ENCODE measurements at places on chromosomes 2 and 18.

DNA sequence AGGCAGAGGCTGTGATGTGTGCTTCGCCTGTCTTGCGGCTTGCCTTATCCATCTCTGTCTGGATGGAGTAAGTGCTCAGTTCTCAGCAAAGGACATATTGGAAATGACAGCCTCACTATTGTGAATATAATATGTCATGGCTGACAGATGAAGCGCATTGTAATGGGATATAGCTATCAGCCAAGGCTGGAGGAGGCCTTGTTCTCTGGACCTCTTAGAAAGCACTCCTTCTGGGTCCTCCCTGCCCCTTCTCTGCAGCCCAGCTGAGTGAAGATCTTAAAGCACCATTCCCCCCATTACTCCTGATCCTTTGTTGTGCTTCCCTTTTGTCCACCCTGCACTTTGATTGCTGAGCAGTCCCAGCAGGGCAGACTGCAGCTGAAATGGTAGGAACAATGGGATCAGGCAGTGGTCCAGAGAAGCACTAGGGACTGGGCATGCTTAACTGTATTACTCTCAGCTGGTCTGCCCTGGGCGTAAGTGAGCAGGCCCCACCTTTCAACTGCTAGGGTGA lies 265.3 kb downstream of the SETBP1 start:
- DNase-seq: no peak

- no peak for DNase-seq
Observed at GRCh38 chr18:65091744-65092329, 659.0 kb upstream of the CDH7 start.

- no peak for DNase-seq
Observed at GRCh38 chr2:33395655-33396249, 80.7 kb upstream of the RASGRP3 start.

- DNase-seq: no peak
Observed at GRCh38 chr2:141103216-141103615, 1027.6 kb downstream of the LRP1B start.

DNA sequence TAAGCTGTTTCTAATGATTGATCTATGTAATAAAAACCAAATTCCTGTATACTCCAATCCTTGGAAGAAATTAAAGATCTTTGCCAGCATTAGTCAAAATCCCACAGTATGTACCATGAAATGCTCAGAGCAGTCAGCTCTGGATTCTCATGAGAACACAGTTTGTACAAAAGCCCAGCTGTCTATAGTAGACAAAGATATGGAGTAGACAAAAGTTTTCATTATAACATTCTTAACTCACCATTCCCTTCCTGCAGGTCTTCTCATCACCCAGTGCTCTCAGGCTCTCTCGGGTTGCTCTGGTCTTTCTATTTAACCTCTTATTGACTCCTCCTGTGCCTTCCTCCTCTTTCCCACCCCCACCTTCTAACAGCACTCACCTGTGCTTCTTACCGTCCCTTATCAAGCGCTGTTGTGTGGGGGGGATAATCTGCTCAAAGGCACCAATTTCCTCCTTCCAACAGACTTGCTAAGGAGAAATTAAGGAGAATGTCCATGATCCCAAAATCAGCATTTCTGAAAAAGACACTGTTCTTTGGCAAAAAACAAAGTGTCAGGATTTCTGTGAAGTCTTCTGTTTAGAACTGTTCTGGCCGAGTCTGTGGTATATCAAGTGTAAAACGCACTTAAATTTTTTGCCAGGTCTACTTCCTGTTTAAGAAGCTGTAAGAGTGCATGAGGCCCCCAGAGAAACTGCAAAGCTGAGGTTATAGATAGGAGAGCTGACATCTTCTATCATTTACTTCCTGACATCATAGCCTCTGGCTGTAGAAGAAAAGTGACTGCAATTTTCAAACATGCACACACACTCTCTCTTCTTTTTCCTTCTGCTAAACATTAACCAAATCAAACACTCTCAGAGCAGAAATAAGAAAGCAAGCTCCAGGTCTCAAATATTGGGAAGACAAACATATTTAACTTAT lies 144.1 kb downstream of the EVA1A start:
- no peak for DNase-seq
